ENCODE measurements at places on chromosomes 3 and 15.

- peak; percentile 74 for DNase-seq
Measured at GRCh38 chr15:49046220-49047102, at the start of gene SECISBP2L. Gene SECISBP2L, minus strand, starts transcription at chr15:49046446. Its CDS starts 147 bp downstream, at chr15:49046299.

GRCh38 chr3:93969443-93969842 lies 4.3 kb downstream of the PROS1 start:
- DNase-seq, result no peak

GRCh38 chr15:48451241-48451640 lies 120.0 kb downstream of the DUT start:
- DNase-seq, result no peak

DNA sequence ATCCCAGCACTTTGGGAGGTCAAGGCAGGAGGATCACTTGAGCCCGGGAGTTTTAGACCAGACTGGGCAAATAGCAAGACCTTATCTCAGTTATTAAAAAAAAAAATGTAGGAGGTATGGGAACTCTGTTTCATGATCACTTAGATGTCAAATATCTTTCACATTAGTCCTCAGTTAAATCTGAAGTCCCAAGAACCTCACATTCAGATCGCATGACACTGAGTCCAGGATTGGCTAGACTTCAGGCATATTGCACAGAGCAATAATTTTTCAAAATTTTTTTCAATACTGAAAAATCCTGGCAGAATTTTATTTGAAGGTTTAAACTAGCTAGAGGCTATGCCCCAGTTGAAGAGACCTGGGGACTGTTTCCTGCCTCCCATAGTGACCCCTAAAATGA lies 56.3 kb upstream of the ZNF148 start:
- DNase-seq, result no peak

All from hematopoietic multipotent progenitor cell (in vitro differentiated cells).